ENCODE measurements at places on chromosomes 12 and 14. TPM values are rescaled to one million over a fixed set of nuclear protein-coding genes. Genes with fewer than 3 reads are reported as not detected.

- no peak for DNase-seq
These were observed 77.5 kb upstream of the EEA1 start for GRCh38 chr12:93006471-93007208.

DNA sequence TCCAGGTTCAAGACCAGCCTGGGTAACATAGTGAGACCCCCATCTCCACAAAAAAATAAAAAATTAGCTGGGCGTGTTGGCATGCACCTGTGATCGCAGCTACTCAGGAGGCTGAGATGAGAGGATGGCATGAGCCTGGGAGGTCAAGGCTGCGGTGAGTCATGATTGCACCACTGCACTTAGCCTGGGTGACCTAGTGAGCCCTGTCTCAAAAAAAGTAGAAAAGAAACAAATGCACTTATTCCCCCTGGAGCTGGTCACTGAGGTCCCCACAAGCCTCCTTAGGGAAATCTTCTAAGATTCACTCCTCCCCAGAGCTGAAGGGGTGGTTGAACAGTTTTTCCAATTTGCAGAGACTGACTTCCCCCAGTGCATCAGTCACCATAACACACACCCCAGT, 1.6 kb downstream of the CD9 start:
- DNase-seq: no peak

- no peak for DNase-seq
These were observed 15.2 kb upstream of the ACTR6 start for GRCh38 chr12:100185361-100185894.

DNA sequence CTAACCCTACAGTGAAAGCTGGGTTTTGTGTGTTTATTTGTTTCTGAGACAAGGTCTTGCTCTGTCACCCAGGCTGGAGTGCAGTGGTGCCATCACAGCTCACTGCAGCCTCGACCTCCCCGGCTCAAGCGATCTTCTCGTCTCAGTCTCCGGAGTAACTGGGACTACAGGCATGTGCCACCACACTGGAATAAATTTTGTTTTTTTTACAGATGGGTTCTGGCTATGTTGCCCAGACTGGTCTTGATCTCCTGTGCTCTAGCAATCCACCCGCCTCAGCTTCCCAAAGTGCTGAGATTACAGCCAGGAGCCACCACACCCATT, 26.4 kb downstream of the TBX3 start:
- DNase-seq: no peak

AHNAK2 gene
- total RNA-seq: 47.8 TPM

AKAP5 gene
- 2.8 TPM for total RNA-seq

KRT79 gene
- not detected for total RNA-seq

DNA sequence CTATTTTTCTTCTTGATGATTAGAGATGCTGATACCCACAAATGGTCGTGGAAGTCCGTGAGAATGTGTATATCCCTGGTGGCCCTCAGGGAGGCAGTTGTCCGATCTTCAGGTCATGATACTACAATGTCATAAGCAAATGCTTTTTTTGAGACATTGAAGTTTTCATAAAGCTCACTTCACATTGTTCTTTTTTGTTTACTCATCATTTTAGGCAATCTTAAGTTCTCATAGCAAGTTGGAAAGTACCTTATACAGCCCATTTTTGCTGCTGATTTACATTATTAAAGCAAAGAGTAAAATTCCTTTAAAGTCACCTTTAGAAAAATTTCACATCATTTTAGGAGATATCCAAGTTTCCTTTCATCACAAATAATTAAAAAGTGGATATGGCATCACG, 90.0 kb upstream of the CCDC196 start:
- DNase-seq: no peak

DNA sequence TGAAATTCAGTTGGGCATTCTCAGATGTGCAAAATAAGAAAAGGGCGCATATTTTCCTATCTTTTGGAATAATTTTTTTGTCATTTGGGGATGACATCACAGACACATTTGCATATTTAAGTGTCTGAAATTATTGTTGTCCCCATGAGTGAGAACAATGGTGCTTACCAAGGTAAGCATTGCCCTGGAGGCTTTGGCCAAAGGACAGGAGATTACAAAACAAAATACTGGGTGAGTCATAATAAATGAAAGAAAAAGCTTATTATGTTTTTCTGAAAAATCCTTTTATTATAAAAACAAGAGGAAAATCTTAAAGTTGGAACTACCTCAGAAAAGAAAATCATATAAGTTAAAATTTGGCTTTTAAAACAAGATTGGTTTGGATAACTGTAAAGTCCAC, 254.9 kb downstream of the BTG1 start:
- DNase-seq: no peak

CLEC4D gene
- not detected for total RNA-seq

DNA sequence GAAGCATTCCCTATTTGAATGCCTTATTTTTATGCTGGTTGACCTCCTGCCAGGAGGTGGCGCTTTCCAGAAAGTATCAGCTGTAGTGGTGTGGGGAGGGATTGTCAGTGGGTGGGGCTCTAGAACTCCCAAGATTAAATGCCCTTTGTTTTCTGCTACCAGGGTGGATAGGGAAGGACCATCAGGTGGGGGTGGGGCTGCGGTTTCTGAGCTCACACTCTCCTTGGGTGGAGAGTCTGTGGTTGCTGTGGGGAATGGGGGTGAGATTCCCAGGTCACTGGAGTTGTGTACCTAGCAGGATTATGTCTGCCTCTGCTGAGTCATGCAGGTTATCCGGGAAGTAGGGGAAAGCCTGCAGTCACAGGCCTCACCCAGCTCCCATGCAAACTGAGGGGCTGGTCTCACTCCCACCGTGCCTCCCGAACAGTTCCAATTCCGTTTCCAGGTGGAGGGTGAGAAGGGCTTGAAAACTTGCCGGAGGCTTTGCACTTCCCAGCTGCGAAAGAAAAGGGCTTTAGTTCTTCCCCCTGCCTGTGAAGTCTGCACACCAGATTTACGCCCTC, 68.3 kb downstream of the ALG10B start:
- DNase-seq: no peak

GRCh38 chr14:105307052-105307727, 6.4 kb upstream of the BRF1 start:
- no peak for DNase-seq

ADGRD1 gene
- total RNA-seq: 37.0 TPM

CEBPE gene
- total RNA-seq: not detected

PROX2 gene
- total RNA-seq: not detected

GRCh38 chr12:1650260-1650977, 21.4 kb downstream of the WNT5B start:
- DNase-seq: no peak

DNA sequence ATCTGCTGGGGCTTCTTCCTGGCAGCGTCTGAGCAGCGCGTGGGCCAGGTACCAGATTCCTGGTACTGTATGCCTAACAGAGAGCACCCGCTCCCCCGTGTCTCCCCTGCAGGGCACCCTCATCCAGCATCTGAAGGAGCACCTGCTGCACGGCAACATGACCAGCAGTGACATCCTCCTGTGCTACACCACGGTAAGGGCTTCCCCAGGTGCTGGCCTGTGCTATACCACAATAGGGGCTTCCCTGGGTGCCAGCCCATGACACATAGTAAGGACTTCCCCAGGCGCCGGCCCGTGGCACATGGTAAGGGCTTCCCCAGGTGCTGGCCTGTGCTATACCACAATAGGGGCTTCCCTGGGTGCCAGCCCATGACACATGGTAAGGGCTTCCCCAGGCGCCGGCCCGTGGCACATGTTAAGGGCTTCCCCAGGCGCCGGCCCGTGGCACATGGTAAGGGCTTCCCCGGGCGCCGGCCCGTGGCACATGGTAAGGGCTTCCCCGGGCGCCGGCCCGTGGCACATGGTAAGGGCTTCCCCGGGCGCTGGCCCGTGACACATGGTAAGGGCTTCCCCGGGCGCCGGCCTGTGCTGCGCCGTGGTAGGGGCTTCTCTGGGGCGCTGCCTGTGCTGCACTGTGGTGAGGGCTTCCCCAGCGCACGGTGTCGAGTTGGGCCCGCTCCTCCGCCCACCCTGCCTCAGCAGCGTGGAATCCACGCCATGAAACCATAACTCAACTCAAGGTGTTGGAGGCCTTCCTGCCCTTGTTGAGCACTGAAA, 49.3 kb downstream of the AACS start:
- no peak for DNase-seq

MMP17 gene
- total RNA-seq: 12.1 TPM

AQP6 gene
- not detected for total RNA-seq

NAP1L1 gene
- total RNA-seq: 178 TPM

GRCh38 chr14:75514673-75515628, 7.3 kb upstream of the BATF start:
- no peak for DNase-seq

HOXC12 gene
- not detected for total RNA-seq

GRCh38 chr14:102644523-102644922, 52.1 kb downstream of the RCOR1 start:
- no peak for DNase-seq

GSG1 gene
- total RNA-seq: not detected

DNA sequence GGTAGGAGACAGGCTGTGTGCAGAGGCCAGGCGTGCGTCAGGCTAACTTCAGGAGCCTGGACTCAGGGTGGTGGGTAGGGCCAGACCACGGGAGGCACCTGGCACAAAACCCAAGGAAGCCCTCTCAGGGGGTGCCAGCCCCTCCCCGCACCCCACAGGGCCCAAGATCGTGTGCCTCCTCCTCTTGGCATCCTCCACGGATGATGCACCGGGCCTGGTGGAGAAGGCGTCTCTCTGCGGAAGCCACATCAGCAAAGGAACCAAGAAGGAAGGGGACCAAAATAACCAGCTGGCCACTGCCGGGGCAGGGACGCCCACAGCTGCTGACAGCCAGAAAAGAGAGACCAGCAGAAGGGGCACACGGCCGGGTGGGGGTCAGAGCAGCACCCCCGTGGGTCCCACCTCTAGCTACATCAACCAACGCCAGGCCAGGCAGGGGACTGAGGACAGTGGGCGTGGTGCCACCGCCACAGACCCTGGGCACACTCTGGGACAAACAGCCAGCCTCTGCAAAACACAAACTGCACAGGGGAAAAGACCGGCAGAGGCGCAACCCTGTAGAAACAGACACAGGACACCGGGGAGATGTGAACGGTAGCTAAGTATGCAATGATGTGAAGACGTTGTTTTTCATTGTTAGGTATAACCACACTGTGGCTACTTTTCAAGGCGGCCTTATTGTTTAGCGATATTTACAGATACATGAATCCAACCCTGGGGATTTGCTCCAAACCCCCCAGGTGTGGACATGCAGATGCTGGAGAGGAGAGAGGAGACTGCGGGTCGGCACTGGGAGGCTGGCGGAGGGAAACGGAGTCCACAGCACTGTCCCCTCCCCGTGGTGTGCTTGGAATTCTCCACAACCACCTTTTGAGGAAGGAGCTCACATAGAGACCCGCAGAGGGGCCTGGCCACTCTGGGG, 26.1 kb upstream of the C14orf180 start:
- no peak for DNase-seq

BRMS1L gene
- total RNA-seq: 5.0 TPM

GRCh38 chr14:97697772-97698171, 900.6 kb downstream of the VRK1 start:
- DNase-seq: no peak
